Foreskin fibroblast (primary cell): ENCODE measurements at places on chromosomes 5 and 9.

DNA sequence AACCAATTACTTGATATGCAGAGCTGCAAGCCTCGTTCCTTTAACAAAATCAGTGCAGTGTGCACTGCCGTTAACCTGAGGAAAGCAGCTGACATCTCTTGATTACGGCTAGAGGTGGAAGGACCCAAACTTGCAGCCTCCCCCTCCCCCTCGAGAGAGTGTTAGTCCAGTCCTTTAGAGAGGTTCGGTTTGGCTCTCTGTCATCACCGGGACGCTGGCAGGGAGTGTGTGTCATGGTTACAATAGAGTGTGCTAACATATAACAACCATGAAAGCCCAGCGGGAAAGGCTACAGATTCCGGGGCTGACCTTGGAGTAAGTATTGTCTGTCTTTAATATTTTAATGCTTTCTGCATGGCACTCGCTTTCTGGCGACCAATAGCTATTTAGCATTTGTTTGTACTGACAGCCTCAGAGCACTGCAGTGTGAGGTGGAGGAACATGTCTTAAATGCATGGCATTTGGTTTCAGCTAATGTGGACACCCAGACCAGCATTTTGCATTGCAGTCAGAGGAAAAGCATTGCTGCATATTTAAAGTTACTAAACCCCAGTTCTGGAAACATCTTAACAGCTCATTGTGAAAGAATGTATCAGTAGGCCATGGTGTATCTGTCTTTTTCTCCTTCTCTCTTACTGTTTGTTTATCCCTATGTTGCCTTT is 237.5 kb downstream of the CD180 start:
- DNase-seq, result peak; percentile 70

DNA sequence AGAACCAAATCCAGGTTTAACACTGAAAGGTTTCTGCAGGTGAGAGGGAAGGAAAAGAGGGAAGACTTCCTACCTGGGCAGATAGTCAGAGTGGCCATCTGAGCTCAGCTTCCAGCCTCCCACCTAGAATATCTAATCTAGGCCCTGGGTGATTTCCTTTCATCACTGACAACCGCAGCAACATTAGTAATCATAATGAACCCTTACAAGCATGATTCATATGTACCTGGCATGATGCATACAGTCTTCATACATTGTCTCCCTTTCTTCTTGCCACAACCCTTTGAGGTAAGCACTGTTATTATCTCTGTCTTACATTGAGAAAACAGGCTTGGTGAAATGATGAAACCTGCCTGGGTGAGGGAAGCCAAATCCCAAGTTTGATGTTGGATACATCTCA is 13.5 kb downstream of the AFAP1L1 start:
- DNase-seq, result no peak

DNA sequence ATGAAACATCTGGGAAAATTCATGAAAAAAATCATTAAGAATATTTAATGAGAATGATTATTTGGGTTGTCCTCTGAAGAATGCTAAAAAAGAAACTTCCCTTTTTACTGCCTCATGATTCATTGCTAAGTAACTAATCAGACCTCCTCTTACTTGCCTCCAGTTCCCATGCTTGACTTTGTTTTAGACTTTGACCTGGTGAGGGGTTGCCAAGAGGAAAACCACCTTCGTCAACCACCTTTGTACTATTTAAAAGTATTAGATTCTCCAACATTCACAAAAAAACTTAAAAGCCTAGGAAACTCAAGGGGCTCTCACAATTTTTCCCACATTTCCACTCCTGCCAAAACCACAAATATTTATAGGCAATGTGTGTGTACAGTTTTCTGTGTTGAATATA is 115.2 kb upstream of the ST8SIA4 start:
- DNase-seq, result no peak

GRCh38 chr9:38023661-38024035 is 45.4 kb downstream of the SHB start:
- no peak for DNase-seq

- peak; percentile 16 for DNase-seq
These were observed 25.6 kb downstream of the CEP78 start for GRCh38 chr9:78261403-78262001.

GRCh38 chr5:86452251-86452650 is 165.5 kb upstream of the COX7C start:
- DNase-seq, result no peak

GRCh38 chr5:111776913-111777781 is 20.2 kb upstream of the NREP start:
- no peak for DNase-seq

GRCh38 chr9:92696619-92697018 is 26.7 kb upstream of the IPPK start:
- DNase-seq, result no peak

- no peak for DNase-seq
These were observed 45.6 kb downstream of the S1PR3 start for GRCh38 chr9:89036891-89037290.

DNA sequence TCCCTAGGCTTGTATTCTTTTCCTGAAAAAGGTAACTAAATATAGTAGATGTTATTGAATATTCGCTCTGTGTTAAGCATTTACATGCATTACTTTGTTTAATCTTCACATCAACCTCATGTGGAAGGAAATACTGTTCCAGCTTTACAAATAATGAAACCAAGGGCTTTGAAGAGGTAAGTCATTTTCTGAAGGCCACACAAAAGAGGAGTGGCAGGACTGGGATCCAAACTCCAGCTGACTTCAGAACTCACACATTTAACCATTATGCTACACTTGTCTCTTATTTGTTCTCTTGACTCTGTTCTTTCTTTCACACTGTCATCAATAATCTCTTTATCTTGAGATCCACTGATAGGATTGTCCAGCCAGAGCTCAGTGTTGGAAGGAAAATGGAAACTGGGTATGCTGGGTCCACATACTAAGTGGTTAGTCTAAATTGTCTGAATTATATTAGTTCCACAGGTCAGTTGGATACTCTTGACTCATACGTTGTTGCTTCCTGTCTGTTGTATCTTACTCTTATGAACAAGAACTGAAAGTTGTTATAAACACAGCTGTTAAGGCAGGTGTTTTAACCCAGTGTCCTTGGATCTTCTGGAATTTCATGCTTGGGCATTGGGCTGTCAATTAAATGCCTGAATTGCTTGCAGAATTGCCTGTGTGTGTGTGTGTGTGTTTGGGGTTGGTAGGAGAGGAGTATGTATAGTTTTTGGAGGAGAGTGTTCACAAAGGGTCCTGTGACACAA is 65.6 kb downstream of the TLE4 start:
- no peak for DNase-seq

DNA sequence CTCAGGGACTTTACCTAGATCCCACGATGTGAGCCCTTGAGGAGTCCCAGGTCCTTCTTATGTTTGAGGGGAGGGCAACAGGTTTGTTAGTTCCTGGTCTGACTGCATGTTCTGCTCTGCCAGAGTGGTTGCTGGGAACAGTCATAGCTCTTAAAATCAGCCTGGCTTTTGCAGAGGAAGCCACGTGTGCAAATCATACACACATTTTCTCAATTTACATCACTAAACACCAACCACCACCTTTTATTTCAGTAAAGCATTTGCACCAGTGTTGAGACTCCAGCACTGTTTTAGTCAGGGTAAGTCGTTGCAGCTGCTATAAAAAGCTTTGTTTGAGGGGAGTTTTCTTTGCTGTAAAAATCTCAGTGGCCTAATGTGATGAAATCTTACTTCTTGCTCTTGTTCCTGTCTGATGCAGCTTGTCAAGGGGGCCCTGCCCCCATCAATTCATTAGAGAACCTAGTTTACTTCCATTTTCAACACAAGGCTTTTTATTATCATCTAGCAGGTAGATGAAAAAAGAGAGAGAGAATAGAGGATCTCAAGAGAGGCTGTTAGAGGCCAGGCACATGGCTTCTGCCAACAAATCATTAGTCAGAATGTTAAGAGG is 70.3 kb upstream of the VCAN start:
- DNase-seq, result peak; percentile 51

- DNase-seq, result no peak
These were observed 155.8 kb upstream of the ZNF608 start for GRCh38 chr5:124902097-124902821.

DNA sequence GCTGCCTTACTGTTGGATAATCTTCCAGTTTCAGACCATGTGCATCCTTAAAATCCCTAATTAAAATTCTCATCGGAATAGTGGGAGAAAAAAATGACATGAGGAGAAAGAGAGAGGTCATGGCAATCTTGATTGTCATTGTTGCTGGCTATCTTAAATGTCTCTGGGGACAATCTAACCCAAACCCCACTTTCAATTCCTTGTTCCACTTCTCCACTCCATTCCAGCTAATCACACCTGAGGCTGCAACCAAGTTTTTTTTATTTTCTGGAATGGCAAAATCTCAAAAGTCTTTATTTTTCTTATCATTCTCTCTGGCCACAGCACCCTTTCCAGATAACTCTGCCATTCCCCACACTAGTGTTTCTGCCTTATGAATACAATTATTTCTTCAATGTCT is 171.9 kb upstream of the RASA1 start:
- no peak for DNase-seq

DNA sequence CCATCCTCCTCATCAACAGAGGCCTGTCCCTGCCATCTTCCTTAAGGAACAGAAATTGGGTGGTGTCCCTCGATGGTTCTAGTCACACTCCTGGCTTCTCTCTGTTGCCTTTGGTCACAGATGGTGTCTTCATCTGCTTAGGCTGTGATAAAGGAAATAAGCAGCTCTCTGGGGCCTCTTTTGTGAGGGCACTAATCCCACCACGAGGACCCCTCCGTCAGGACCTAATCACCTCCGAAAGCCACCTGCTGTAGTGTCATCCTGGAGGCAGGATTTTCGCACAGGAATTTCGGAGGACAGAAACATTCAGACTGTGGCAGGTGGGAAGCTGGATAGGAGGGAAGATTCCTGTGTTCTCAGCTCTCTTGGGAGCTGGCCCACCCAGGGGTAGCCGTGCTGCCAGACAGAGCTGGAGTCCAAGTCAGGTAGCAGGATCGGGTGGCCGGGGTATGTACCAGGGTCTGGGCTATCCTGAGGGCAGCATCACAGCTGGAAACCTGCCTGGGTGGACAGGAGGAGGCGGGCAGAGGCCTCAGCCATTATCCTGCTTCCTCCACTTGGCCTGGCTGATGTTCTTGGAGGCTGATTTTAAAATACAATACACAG is 59.5 kb downstream of the ANKRD33B start:
- DNase-seq, result no peak

DNA sequence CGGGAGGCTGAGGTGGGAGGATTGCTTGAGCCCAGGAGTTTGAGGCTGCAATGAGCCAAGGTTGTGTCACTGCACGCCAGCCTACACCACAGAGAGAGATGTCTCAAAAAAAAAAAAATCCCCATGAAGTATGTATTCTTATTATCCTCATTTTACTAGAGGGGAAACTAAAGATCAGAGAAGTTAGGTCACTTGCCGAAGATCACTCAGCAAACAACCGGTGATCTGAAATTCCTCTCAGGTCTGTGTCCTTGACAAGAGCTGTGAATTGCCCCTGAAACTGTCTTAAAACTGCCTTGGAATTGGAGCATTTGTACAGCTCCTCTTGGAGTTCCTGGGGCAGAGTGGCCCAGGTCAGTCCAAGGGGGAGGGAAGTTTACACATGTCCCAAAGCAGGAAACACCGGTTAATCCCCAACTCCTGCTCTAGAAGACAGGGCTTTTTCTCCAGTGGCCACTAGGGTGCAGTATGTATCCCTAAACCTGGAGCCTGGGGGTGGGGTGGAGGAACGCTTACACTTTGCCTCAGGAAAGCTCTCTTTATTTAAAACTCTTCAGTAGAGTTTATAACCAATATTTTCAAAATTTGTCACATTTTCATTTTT is 27.6 kb downstream of the AQP7 start:
- peak; percentile 64 for DNase-seq

GRCh38 chr9:68966496-68966944 is 47.4 kb downstream of the PRKACG start:
- DNase-seq, result no peak

DNA sequence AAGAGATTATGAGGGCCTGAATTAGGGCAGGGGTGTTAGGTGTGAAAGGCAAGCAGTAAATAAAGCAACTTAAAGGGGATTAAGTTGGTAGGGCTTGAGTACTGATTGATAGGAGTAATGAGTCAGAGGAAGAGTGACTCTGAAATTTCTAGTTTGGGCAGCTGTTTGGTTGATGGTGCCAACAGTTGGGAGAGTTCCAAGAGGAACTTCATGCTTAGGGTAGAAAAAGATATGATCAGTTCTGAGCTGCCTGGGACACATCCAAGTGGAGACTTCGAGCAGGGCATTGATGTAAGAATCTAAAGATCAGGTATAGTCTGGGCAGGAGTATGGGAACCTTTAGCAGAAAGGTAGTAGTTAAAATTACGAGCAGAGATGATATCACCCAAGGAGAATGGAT is 10.2 kb downstream of the MAMDC2 start:
- DNase-seq, result peak; percentile 69

DNA sequence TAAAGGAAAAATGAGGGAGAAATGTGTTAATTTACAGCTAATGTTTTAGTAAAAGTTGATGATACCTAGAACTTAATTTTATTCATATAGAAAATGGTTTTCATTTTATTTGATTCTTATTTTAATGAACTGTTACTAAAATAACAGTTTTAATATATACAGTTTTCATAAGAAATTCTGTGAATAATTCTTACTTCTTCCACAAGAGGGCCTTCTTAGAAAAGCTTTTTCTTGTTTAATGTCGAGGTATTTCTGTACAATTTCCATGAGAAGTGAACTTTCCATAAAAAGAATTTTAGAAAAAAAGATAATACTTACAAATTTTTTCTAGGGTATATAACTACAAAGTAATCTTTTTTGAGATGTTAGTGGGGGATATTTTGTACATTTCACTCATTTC is 73.9 kb downstream of the KLF9 start:
- DNase-seq, result peak; percentile 44

GRCh38 chr5:52893105-52893504 is 96.0 kb upstream of the ITGA2 start:
- peak; percentile 40 for DNase-seq

- DNase-seq, result no peak
These were observed 50.3 kb upstream of the AFAP1L1 start for GRCh38 chr5:149221326-149221725.

- DNase-seq, result peak; percentile 88
These were observed 59.6 kb upstream of the LIFR start for GRCh38 chr5:38615981-38616451.

GRCh38 chr5:103410172-103410571 is 151.6 kb downstream of the MACIR start:
- no peak for DNase-seq

DNA sequence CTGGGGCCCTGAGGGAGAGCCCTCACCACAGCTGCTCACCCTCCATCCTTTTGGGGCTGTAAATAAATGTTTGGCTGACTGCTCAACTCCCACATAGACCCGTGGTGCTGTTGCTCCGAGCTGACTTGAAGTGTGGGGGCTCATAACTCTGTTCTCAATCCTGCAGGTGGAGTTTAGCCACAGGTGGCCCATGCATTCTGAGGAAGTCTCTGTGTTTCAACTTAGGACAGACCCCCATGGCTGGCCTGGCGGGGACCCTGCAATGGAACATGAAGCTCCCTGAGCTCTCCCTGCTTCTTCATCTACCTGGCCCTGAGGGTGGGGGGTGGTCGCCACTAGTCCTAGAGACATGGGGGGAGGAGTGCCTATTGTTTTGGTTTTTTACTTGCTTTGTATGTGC is 19.7 kb downstream of the NDUFS6 start:
- DNase-seq, result no peak

GRCh38 chr9:129163753-129164152 is 14.3 kb downstream of the IER5L start:
- DNase-seq, result no peak

GRCh38 chr9:87119328-87119881 is 172.1 kb upstream of the GAS1 start:
- DNase-seq, result peak; percentile 79

GRCh38 chr9:81445331-81445921 is 243.9 kb downstream of the TLE1 start:
- no peak for DNase-seq
